CD4-positive, alpha-beta T cell treated with Interferon gamma for 1 hour (primary cell): ENCODE measurements at places on chromosomes 12 and 14.
A peak's percentile ranks its signal among the peaks of the same experiment; 100 is the strongest.

- DNase-seq = no peak
Measured at GRCh38 chr14:59532419-59532818, 44.2 kb downstream of the CCDC175 start.

- no peak for DNase-seq
Measured at GRCh38 chr12:104354167-104354867, 50.8 kb downstream of the EID3 start.

DNA sequence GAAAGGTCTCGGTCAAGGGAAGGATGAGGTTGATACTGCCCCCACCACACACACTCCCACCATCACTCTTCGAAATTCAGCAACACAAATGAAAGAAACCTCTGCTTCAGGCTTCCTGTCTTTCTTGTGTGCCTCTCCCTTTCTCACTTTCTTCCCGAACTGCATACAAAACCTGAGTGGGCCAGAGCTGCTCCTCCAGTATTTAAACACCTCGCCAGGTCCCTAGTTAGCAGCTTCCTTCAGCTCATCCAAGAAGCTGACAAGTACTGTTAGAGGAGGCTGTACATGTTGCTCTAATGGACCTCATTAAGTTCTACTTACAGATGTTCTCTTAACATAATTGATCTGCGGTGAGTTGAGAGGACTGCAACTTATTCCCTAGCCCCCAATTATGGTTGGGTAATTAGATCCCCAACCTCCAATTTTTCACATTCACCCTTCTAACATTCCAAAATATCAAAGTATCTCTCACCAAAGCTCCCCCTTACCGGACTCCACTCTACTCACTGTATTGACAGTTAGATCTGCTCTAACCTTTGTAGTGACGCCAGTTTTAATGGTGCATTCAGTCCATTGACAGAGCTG, 4.1 kb upstream of the LMO3 start:
- DNase-seq = no peak

- DNase-seq = no peak
Measured at GRCh38 chr14:98840091-98840490, 431.9 kb downstream of the BCL11B start.

- DNase-seq = no peak
Measured at GRCh38 chr14:54769951-54770863, 132.4 kb downstream of the GCH1 start.

GRCh38 chr12:31740628-31741027, 11.8 kb upstream of the AMN1 start:
- DNase-seq = no peak

GRCh38 chr12:95943330-95943842, at the start of gene AMDHD1:
TSS of gene AMDHD1 (plus strand) at chr12:95943331. CDS start at chr12:95943399, 68 bp downstream.
- DNase-seq = peak; percentile 37

- no peak for DNase-seq
Measured at GRCh38 chr14:53608369-53608768, 348.3 kb downstream of the BMP4 start.

DNA sequence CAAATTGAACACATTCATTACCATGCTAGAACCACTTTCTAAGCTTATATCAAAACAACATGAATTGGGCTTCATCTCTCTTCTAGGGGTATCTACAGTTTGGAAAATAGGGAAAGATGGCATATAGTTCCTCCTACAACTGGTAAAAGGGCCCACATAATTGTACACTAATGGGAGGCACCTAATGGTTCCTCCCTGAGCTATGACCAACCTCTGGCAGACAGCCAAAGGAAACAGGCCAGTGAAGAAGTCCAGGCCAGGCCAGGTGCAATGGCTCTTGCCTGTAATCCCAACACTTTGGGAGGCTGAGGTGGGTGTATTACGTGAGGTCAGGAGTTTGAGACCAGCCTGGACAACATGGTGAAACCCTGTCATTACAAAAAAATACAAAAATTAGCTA, 23.2 kb upstream of the APOF start:
- DNase-seq = no peak

GRCh38 chr12:50786498-50787231, 22.8 kb downstream of the ATF1 start:
- no peak for DNase-seq

DNA sequence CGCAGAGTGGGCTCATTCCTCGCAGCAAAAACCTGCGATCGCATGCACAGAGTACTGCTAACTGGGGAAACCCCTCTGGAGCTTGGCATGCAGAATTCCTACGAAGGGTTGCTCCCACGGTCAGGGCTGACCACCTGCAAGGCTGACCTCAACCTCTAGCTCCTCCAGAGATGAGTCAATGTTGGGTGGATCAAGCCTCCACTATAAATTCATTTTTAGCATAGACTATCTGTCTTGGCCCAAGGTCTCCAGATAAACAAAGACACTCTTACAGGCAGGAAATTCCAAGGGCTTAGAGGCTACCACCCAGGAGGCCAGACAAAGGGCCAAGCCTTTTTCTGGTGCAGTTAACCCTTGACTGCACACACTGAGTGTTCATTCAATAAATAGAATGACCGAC, 296.5 kb downstream of the TMEM132D start:
- no peak for DNase-seq

GRCh38 chr14:100640471-100641273, 53.5 kb upstream of the BEGAIN start:
- DNase-seq = peak; percentile 69

GRCh38 chr12:22698576-22698975, 73.6 kb downstream of the ETNK1 start:
- no peak for DNase-seq

DNA sequence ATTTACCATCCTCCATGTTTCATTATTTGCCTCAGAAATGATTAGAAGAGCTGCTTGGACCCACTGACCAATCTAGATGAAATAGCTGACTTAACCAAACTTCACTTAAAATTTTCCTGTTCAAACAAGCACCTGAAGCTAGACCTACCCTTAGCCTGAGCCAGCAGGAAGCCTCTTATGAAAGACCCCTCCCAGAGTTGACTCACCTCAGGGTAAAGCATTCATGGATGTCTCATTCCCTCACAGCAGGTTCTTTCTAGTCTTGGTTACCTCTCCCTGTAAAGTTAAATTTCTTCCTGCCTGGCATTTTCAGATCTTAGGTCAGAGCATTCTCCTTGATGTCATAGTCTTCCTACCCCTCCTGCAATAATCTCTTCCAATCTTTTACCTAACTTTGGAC, 1209.8 kb downstream of the FLRT2 start:
- no peak for DNase-seq

- no peak for DNase-seq
Measured at GRCh38 chr12:3130057-3130830, 53.1 kb downstream of the TSPAN9 start.

GRCh38 chr14:50366115-50366514, 30.6 kb downstream of the CDKL1 start:
- no peak for DNase-seq

GRCh38 chr12:110606253-110606611, 7.7 kb upstream of the TCTN1 start:
- no peak for DNase-seq

DNA sequence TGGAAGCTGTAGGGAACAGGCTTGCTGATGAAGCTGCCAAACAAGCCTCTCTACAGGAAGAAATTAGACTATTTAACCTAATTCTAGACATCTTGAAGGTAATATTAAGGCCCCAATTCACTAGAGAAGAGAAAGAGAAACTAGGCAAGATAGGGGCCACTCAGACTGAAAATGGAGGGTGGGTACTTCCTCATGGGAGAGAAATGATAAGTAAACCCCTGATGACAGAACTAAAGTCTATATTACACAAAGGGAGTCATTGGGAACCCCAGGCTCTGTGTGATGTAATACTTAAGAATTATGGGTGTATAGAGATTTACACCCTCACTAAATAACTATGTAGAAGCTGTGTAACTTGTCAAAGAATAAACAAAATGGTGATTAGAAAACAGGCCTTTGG, 64.3 kb downstream of the APOBEC1 start:
- no peak for DNase-seq

- DNase-seq = no peak
Measured at GRCh38 chr12:84408936-84409335, 503.7 kb downstream of the SLC6A15 start.

GRCh38 chr14:76981670-76982069, 46.8 kb downstream of the IRF2BPL start:
- no peak for DNase-seq

DNA sequence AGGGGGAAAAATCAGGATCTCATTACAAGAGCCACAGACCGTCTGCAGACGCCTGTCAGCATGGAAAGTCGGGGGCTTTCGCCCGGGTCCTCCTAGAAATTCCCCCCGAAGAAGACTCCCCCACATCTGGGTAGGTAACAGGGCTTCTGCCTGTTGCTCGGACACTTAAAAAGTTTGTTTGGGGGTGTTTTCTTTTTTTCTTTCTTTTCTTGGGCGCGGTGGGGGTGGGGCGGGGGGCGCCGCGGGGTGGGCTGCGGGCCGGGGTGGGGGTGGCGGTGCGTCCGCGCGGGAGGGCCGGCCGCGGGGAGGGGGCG, 358 bp downstream of the ELK3 start:
- no peak for DNase-seq

GRCh38 chr12:131356485-131357184, 354.3 kb upstream of the SFSWAP start:
- no peak for DNase-seq

DNA sequence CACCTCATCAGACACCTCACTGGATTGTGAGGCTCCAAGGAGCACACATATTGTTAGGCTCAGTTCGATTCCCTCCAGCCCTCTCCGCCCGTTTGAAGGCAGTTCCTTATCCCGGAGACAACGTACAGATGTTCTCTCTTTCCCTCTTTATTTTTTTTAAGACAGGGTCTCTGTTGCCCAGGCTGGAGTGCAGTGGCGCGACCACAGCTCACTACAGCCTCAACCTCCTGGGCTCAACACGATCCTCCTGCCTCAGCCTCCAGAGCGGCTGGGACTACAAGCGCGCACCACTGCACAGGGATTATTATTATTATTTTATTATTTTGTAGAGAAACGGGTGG, 718 bp upstream of the TROAP start:
- no peak for DNase-seq

DNA sequence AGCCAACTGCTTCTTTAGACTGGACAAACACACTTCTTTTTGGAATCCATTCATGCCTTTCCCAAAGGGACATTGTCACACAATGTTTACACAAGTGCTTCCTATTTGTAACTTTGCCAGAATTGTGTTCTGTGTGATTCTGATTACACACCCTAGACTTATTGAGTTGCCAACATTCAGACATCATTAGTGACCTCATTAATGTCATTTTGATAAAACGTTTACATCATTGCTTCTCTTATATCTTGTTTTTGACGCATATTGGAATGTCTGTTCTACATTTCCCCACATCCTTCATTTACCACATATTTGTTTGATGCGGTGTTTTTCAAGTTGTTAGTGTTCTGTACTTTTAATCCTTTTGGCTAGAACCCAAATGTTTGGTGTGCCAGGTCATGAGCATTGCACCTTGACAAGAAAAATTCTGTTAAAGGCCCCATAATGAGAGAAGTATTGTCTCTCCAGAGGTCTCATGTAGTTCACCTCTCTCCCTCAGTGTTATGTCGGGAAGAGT, 305.5 kb downstream of the AEBP2 start:
- DNase-seq = no peak

GRCh38 chr12:5096241-5096924, 52.7 kb downstream of the KCNA5 start:
- DNase-seq = no peak

DNA sequence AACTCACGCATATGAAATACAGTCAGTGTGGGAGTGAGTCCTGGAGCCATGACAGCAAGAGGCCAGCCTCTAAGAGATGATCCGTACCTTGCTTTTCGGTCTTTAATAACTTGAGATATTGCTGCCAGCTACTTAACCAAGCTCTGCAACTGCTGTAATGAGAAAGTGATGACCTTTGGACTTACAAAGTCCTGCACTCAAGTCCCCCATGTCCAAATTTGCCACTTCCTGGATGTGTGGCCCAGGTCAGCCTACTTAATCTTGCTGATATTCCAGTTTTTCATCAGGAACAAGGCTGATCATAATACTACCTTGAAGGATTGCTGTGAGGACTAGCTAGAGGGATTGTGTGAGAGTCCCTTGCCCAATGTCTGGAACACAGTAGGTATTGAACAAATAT, 33.8 kb upstream of the DUSP6 start:
- DNase-seq = no peak

DNA sequence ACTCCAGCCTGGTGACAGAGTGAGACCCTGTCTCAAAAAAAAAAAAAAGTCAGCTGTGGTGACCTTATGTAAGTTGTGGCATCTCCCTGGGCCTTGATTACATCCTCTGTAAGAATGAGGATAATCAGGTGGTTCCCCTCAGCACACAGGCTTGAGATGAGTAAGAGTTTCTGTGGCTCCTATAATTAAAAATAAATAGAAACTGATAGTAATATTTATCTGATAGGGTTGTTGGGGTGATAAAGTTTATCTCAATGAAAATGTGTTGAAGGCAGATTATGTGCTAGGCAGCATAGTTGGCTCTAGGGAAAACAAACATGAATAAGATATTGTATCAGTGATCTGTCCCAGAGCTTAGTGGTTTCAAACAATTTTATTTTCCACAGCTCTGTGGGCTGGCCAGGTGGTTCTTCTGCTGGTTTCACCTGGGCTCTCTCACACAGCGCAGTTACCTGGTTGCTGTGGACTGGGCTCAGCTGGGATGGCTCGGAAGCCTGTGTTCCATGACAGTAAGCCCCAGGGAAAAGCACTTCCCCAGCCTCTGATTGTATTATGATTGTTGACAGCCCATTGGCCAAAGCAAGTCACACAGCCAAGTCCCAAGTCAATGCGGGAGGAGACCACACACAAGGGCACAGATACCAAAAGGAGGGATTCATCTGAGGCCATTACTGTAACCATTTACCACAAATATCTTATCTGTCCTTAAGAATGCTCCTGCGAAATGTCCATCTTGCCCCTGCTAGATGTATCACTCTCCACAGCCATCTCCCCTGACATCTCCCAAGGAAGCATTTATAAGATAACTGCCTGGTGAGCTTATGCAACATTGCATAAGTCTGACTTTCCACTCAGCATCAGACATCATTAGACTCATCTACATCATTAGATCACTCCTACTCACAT, 151.7 kb downstream of the NUAK1 start:
- no peak for DNase-seq

- no peak for DNase-seq
Measured at GRCh38 chr14:60510254-60510950, 1.5 kb downstream of the SIX6 start.

- DNase-seq = no peak
Measured at GRCh38 chr14:65333943-65334687, 78.4 kb upstream of the FUT8 start.

DNA sequence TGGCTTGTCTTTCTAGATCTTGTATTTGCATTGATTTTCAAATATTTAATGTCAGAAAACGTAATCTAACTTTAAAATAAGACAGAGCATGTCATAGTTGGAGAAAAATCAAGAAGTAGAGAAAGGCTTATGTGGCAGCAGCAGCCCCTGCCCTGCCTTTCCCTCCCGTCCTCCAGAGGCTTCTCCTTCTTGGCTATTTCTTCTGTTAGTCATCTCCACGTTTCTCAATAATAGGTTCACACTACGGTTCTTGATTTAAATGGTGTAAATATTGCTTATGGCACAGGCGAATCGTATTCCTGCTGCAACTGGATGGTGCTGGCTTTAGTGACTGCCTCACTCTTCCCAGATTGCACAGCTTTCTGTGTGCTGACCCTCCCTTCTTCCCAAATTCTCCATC, 42.8 kb downstream of the SLC8B1 start:
- DNase-seq = no peak
